ENCODE measurements at places on chromosomes 3 and 15.

DNA sequence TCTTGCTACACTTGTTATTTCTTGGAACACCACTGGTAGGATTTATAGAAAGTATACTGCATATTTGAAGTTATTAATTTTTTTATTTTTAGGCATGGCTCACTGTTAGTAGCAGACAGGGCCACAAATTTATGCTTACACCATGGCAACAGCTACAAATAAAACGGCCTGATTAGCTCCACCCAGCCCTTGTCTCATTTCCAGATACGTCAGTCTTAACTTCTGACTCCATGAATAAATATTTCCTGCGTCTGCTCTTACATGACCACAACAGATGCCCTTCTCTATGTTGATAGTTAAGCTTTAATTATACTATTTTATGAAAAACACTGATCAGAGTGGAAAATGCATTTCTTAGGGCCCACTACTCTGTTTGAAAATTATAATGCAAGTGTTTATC, 62.3 kb upstream of the CPOX start:
- DNase-seq, result no peak

DNA sequence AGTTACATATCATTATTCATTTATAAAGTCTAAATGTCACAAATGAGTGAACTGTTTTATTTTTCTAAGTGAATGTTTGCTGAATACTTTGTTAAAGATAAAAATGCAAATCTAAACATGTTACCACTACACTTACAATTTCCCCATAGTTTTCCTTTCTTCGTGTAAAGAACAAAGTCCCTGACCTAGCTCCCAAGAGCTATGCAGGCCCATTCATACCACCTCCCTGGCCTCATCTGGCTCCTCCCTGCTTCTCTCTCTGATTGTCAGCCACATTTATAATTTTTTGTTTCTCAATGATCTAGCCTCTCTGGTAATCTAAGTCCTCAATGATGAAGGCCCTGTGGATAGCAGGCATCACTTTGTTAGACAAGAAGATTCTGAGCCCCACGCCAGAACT, 31.0 kb upstream of the OR5K4 start:
- no peak for DNase-seq

- no peak for DNase-seq
Observed at GRCh38 chr3:156694536-156694935, 20.1 kb downstream of the TIPARP start.

GRCh38 chr3:102573483-102574028, 138.7 kb downstream of the ZPLD1 start:
- DNase-seq, result no peak

GRCh38 chr3:34686541-34686940, 888.1 kb downstream of the PDCD6IP start:
- DNase-seq, result no peak

DNA sequence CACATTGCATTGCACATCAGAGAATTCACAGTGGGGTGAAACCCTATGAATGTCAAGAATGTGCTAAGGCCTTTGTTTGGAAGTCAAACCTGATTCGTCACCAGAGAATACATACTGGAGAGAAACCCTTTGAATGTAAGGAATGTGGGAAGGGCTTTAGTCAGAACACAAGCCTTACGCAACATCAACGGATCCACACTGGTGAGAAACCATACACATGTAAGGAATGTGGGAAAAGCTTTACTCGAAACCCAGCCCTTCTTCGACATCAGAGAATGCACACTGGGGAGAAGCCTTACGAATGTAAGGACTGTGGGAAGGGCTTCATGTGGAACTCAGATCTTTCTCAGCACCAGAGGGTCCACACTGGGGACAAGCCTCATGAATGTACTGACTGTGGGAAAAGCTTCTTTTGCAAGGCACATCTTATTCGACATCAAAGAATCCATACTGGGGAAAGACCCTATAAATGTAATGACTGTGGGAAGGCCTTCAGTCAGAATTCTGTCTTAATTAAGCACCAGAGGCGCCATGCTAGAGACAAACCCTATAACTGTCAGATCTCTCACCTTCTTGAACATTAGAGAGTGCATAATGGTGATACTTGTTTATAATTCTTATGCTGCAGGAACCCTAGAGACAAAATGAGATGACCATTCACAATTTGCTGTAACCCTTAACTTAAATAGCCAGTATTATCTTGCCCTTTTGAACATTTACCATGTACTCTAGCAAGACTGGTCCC, 9.0 kb downstream of the ZNF662 start:
- DNase-seq, result no peak

DNA sequence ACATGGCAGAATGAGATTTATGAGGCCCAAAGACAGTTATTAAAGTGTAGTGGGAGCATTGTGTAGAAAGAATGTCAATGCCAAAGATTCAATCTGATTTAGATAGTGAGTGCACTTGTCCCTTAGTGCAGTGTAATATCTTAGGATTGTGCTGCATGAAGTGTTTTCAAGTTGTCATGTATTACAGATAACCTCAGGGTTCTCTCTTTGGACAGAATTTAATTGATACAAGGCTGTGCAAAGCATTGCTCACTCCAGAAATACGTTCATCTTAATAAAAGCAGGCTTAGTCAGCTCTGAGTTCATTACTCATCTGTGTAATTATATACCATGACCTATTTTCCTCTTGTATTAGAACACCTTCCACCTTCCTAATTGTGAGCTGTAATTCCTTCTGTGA, 16.0 kb upstream of the GPR171 start:
- no peak for DNase-seq

DNA sequence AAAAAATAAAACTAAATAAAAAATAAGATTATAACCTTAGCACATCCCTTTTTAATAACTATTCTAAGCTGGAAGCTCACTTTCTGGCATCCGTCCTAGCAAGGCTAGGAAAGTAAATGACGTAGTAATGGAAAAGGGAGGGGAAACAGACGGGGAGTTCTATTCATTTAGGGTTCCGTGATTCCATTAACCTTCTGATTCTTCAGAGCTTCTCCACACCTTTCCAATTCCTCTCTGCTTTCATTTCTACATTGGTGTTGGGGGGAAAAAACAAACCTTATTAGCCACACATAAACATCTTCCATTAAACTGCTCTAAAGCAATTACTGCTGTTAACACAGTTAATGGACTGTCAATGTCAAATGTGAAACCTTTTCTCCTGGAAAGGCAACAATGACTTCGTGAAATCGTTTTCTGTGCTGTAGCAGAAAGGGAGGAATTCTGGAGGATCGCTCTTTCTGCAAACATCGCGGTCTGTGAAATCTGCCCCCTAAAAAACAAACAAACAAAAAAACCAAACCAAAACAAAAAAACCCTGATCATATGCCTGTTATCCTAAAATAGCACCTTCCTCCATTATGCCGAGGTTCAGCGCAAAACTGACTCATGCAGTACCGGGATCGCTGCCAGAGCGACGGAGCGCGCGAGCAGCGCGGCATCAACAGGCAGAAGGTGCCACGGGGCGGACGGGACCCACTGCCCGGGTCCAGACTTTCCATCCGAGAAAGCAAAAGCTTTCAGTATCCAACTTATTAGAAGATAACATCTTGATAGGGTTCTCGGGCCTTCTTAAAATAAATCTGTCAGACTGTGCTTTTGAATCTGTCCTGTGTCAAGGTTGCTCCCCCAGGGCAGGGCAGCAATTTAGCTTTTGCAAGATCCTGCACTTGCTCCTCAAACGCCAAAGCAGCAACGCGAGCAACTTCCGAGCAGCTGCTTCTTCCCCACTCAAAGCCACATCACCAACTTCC, 156.2 kb downstream of the FGF12 start:
- DNase-seq, result no peak

- no peak for DNase-seq
Observed at GRCh38 chr3:150635526-150635925, 32.4 kb downstream of the SELENOT start.

All from activated naive CD4-positive, alpha-beta T cell treated with anti-CD3 and anti-CD28 coated beads, Interleukin-2, amount 50 U/mL, for 16 hours (primary cell).